ENCODE measurements at places on chromosomes 7 and 10. TPM values are rescaled to one million over a fixed set of nuclear protein-coding genes. Genes with fewer than 3 reads are reported as not detected.

- no peak overlapping the region for H3K27ac ChIP-seq
- H3K4me1 ChIP-seq: peaks cover 6% of the 10 kb centered on the region
- no peak overlapping the region for H3K4me3 ChIP-seq
- peak; percentile 9 for DNase-seq
- H3K36me3 ChIP-seq: peaks cover 24% of the 10 kb centered on the region
- H3K27me3 ChIP-seq: no peaks in the 10 kb centered on the region
These were observed 85.5 kb downstream of the SLC25A13 start for GRCh38 chr7:96236198-96237039.

DNA sequence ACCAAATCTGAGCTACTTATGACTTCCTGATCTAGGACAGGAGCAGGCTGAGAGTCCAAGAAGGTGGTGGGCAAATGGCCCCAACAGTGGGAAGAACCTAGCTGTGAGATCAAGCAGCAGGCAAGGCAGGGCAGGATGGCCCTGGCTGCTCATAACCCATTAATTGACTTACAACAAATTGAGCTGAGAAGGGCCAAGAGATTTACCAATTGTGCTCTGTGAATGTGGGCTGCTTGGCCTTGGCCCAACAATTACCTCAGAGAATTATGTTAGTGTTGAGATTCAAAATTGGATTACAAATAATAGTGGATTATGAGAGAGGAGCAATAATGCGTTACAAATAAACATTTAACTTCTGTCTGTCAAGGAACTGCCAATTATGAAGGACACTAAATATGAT, 956.5 kb downstream of the KCNMA1 start:
- no peaks in the 10 kb centered on the region for H3K36me3 ChIP-seq
- no peaks in the 10 kb centered on the region for H3K4me1 ChIP-seq
- H3K4me3 ChIP-seq: no peak overlapping the region
- no peak for DNase-seq
- no peak overlapping the region for H3K27ac ChIP-seq
- no peaks in the 10 kb centered on the region for H3K27me3 ChIP-seq

The LDB1 gene
- 71.5 TPM for total RNA-seq

The VWDE gene
- 1.5 TPM for total RNA-seq

DNA sequence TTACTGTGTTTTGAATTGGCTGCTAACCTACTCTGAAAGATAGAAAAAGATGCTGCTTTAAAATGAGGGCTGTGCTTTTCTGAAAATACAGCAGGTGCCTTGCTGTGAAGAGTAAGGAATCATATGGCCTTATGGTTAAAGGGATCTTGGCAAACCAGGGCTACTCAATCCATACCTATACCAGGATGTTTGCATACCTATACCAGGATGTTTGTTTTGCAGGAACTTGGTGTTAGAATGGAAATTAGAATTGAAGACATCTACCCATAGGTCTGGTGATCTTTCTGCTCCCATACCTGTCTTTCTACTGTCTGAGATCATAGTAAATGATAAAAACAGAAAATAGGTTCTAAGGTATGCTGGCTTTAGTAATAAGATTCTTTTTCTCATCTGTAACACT, 200.2 kb upstream of the C7orf33 start:
- DNase-seq: no peak
- peaks cover 2% of the 10 kb centered on the region for H3K36me3 ChIP-seq
- H3K27me3 ChIP-seq: peaks cover 7% of the 10 kb centered on the region
- H3K27ac ChIP-seq: no peak overlapping the region
- no peak overlapping the region for H3K4me3 ChIP-seq

DNA sequence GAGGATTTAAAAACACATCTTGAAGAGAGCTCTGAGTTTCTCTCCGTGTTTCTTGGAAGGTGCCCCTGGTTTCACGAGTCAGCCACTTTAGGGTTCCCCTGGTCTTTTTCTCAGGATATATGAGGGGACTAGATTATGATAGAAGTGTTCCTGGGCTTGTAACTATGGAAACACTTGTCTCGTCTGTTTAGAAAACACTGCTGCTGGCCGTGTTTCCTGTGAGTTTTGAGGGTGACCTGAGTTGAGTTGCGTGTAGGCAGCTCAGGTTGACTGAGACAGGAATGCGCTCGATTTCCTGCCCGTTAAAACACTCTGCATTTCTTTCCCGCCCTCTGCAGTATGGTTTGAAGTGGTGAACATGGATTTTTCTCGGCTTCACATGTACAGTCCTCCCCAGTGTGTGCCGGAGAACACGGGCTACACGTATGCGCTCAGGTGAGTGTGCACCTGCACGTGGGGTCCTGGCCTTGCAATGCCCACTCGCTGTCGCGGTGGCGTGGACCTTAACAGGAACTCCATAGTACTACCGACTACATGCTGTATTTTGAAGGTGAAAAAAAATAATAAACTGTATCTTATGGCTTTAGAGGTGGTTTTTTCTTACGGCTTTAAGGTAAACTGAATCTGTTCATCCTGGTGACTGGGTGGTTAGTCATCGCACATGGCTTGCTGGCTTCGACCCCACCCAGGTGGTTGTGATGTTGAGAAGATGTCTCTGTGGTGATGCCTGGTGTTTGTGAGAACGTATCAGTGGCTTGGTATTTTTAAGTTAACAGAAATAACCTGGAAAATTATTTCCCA, at the start of gene SUN1:
Gene SUN1, plus strand, starts transcription at position 310 of the 801 bp plus-strand sequence. Its CDS starts 49 bp downstream, at position 359.
- peaks cover 57% of the 10 kb centered on the region for H3K4me1 ChIP-seq
- H3K27ac ChIP-seq: peak within 1 kb of the TSS; percentile 98
- peak within 1 kb of the TSS; percentile 77 for H3K4me3 ChIP-seq
- peak; percentile 72 for DNase-seq
- peaks cover 20% of the 10 kb centered on the region for H3K36me3 ChIP-seq

GRCh38 chr10:93376372-93377293, 105.5 kb downstream of the MYOF start:
- H3K4me1 ChIP-seq: peaks cover 35% of the 10 kb centered on the region
- H3K27ac ChIP-seq: no peak overlapping the region
- H3K36me3 ChIP-seq: peaks cover 31% of the 10 kb centered on the region
- peaks cover 3% of the 10 kb centered on the region for H3K27me3 ChIP-seq
- peak; percentile 20 for DNase-seq

The SRRM3 gene
- total RNA-seq: not detected

DNA sequence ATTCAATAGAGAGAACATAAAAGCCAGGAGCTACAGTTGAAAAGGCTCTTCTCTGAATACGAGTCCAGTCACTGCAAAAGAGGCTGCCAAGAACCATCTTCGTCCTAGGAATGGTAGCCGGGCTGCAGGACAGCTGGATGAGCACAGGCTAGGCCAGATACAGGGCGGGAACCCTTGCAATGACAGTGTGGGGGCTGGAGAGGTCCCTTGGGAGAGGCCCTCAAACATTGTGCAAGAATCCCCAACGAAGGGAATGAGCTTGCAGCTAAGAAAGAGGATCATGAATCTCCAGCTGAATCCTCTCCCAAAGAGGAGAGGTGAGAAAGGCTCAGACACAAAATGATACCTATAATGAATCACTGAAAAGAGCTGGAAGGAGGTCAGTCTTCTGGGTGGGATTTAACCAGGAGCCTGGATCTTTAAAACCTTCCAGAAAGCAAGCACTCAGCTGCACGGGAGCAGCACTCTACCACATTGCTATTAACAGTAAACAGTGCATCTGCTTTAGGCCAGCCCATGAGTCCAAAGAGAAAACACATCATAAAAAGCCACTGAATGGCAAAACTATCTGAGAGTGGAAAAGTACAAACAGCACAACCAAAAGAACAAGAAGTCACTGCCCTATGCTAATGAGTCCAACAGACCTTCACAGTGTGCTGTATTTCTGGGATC, 287.9 kb downstream of the TNS3 start:
- peaks cover 4% of the 10 kb centered on the region for H3K27me3 ChIP-seq
- no peaks in the 10 kb centered on the region for H3K36me3 ChIP-seq
- DNase-seq: no peak
- no peak overlapping the region for H3K27ac ChIP-seq
- H3K4me1 ChIP-seq: peaks cover 15% of the 10 kb centered on the region

- DNase-seq: peak; percentile 68
- H3K4me1 ChIP-seq: peaks cover 6% of the 10 kb centered on the region
- H3K36me3 ChIP-seq: no peaks in the 10 kb centered on the region
- H3K4me3 ChIP-seq: peak overlapping the region; percentile 42
These were observed 29.0 kb downstream of the AGAP3 start for GRCh38 chr7:151115121-151115835.

DNA sequence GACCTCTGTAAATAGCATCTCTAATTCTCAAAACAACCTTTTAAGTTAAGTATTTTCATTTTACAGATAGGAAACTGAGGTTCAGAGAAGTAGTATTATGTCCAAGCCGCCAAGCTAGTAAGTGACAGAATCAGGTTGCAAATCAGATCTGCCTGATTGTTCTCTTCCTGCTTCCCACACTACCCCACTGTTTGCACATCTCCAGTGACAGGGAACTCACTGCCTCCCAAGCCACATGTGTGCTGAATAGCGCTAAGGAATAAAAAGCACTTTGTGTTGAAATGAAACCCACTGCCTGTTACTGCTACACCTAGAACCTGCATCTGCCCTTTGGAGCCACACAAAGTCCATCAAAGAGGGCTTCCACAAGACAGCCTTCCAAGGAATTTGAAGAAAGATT, 45.1 kb upstream of the WDR11 start:
- H3K4me3 ChIP-seq: no peak overlapping the region
- no peaks in the 10 kb centered on the region for H3K36me3 ChIP-seq
- no peak for DNase-seq
- H3K4me1 ChIP-seq: no peaks in the 10 kb centered on the region
- H3K27me3 ChIP-seq: peaks cover 4% of the 10 kb centered on the region
- H3K27ac ChIP-seq: no peak overlapping the region

DNA sequence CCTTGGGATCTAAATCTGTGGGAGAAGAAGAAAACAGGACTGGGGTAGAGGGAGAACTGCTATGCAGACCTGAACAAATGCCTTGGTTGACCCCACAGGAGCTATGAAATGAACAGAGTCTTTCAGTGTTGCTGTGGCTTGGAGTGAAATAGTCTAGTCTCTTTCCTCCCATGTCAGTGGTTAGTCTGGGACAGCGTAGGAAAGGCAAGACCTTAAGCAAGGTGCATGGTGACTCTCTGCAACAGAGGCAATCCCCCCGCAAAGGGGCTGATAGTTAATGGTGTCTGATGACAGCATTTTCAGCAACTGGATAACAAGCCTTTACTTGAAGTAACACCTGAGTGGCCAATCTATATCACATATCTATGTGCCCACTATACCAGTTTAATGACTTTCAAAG, 62.3 kb downstream of the ARL4A start:
- no peaks in the 10 kb centered on the region for H3K4me1 ChIP-seq
- no peak for DNase-seq
- no peak overlapping the region for H3K4me3 ChIP-seq

The FKBP6 gene
- not detected for total RNA-seq

GRCh38 chr10:74097776-74098175, 52.9 kb downstream of the AP3M1 start:
- H3K4me1 ChIP-seq: peaks cover 2% of the 10 kb centered on the region
- peaks cover 6% of the 10 kb centered on the region for H3K36me3 ChIP-seq
- DNase-seq: no peak
- H3K4me3 ChIP-seq: no peak overlapping the region
- H3K27me3 ChIP-seq: no peaks in the 10 kb centered on the region

DNA sequence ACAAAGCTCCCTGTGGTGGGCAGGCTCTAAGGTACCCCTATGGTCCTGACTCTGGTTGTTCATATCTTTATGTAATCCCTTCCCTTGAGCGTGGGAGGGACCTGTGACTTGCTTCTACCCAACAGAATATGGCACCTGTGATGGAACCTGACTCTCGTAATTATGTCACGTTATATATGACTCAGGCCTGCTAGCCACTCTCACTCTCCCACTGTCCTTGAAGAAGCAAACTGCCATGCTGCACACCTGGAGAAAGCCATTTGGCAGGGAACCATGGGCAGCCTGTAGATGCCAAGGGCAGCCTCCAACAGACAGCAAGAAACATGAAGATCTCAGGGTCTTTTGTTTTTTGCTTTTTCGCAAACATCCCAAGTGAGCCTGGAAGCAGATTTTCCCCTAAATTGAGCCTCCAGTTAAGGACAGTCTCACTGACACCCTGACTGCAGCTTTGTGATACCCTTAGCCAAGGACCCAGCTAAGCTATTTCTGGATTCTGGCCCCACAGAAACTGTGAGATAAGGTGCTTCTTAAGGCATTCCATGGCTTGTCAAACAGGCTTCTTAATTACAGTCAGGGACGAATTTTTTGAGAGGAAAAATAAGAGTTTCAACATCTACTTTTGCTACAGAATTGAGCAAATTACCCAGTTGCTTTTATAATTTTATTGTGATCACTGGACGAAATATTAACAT, 49.6 kb downstream of the IFIT5 start:
- H3K36me3 ChIP-seq: no peaks in the 10 kb centered on the region
- H3K4me3 ChIP-seq: no peak overlapping the region
- peaks cover 8% of the 10 kb centered on the region for H3K27me3 ChIP-seq
- no peak overlapping the region for H3K27ac ChIP-seq
- DNase-seq: no peak
